ENCODE measurements at places on chromosomes 11 and 22.

GRCh38 chr22:37640591-37641560, 1.4 kb downstream of the SH3BP1 start:
- DNase-seq: no peak

- no peak for DNase-seq
These were observed 27.7 kb upstream of the MUC5B start for GRCh38 chr11:1194977-1195681.

- no peak for DNase-seq
These were observed 2.5 kb downstream of the FGF3 start for GRCh38 chr11:69816671-69817070.

GRCh38 chr11:8601376-8602133, 7.5 kb upstream of the STK33 start:
- no peak for DNase-seq

DNA sequence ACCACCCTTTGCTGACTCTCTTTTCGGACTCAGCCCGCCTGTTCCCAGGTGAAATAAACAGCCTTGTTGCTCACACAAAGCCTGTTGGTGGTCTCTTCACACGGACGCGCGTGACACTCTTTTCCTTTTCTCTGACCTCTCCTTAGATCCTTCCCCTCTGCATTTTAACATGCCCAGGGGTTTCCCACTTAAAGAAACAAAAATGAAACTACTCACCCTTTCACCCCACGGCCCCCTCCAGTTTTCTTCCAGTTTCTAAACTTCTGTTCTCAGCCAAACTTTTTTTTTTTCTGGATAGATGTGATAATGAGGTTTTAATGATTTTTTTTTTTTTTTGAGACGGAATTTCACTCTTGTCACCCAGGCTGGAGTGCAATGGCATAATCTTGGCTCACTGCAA, 32.8 kb upstream of the NUP50 start:
- no peak for DNase-seq

DNA sequence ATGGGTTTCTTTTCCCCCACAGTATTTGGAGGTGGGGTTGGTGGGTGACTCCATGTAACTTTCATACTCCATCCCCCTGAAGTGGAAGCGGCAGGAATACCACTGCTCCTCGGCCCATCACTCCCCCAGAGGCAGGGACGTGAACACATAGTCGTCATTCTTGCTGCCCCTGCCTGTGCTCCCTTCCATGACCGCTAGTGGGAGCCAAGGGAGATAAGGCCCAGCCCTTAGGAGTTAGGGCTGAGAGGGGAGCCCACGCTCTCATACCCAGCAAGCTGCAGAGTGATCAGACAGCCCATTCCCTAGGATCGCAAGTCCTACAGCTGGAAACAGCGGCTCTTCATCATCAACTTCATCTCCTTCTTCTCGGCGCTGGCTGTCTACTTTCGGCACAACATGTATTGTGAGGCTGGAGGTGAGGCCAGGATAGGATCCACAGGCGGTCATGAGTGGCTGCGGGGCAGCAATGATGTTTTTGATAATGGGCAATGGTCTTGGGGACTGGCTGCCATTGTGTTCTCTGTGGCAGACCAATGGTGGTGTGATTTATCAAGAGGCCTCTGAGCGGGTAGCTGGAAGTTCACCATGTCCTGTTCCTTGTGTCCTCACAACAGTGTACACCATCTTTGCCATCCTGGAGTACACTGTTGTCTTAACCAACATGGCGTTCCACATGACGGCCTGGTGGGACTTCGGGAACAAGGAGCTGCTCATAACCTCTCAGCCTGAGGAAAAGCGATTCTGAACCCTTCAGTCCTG, 15.9 kb downstream of the RHOG start:
- DNase-seq: peak; percentile 87

DNA sequence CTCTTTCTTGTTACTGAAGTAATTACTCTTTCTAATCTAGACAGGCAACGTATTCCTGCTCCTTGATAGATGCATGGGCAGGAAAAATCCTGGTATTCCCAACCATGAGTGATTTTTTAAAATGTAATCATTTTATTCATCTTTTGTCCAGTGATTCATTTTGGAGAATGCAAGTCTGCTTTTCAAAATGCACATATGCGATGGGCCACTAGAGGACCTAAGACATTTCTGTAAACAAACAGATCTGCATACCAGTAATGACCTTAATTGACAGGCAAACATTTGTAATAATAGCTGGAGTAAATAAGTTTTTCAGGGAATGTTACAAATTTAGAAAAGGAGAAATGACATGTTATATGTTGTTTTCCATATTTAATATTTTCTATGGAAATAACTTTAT, 1167.6 kb downstream of the JRKL start:
- no peak for DNase-seq

GRCh38 chr11:35605706-35606105, 12.6 kb upstream of the FJX1 start:
- no peak for DNase-seq

DNA sequence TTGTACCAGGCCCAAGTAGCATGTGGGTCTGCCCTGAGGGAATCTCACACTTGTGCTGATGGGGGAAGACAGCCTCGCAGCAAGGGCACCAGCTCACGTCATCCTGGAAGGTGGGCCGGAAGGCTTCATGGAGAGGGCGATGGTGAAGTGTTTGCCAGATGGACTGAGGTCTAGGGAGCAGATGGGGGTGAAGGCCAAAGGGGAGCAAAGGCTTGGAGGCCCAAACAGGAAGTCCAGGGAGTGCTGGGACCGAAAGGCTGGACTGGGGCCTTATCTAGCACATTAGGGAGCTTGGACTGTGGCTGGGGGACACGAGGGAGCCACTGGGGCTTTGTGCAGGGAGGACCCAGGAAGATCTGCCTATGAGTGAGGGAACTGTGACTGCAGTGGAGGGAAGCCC, 1.2 kb upstream of the TNFRSF13C start:
- no peak for DNase-seq

GRCh38 chr11:114257621-114258558, 38.3 kb upstream of the NNMT start:
- no peak for DNase-seq

DNA sequence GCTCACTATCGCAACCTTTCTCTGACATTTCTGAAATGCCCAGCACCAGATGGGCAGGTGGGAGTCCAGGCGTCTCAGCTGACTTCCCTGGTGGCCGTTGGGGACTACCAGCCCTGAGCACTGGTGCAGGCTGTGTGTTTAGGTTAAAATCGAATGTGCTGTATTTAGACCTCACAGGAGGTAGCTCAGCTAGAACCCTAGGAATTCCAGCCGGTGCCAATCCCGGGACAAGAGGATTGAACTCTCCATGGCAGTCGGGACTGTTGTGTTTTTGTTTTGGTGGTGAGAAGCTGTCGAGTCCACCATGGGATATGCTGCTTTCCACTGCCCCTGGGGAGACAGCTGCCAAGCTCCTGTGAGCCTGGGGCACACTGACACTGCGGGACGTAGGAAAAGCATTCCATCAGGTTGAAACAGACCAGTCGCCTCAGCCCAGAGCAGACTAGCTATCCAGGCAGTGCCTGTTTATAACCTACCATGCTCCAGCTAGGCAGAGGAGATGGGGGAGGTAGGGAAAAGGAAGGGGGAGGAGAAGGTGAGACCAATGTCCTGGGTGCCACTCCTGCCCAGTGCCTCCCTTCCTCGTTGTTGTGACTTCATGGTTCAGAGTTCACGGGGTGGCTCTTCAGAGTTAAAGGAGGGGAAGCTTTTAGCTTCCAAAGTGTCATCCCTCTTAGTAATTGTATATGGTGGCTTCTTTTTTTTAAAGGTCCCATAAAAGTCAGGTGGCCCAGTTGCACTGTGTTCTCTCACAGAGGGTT, 53.0 kb downstream of the MICAL2 start:
- DNase-seq: no peak

- DNase-seq: no peak
These were observed 435.5 kb downstream of the RAB38 start for GRCh38 chr11:87739766-87740165.

- DNase-seq: no peak
These were observed 21.8 kb downstream of the CACNA1I start for GRCh38 chr22:39592081-39593065.

DNA sequence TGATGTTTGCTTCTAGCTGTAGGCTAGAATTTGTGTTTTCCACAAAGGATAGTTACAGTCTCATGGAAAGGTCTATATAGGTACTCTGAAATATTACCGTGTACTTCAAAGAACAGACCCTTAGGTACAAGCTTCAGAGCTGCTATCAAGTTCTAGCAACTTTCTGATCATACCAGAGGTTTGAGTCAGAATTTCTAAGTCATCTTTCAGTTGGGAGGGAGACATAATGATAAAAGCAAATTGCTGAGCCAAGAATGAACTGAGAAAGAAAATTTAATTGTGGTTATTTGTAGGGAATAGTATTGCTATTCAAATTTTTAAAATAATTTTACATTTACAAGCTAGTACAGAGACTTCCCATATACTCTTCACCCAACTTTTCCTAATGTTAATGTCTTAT, 19.9 kb upstream of the ME3 start:
- no peak for DNase-seq

GRCh38 chr11:75476739-75477613, 44.0 kb upstream of the KLHL35 start:
- no peak for DNase-seq

GRCh38 chr11:68780829-68781228, 29.5 kb upstream of the TESMIN start:
- DNase-seq: peak; percentile 38

GRCh38 chr11:28939381-28939780, 831.2 kb downstream of the METTL15 start:
- no peak for DNase-seq

GRCh38 chr11:113016905-113017304, 55.7 kb downstream of the NCAM1 start:
- DNase-seq: no peak

- peak; percentile 55 for DNase-seq
These were observed 511 bp upstream of the CLCF1 start for GRCh38 chr11:67373648-67374570.

DNA sequence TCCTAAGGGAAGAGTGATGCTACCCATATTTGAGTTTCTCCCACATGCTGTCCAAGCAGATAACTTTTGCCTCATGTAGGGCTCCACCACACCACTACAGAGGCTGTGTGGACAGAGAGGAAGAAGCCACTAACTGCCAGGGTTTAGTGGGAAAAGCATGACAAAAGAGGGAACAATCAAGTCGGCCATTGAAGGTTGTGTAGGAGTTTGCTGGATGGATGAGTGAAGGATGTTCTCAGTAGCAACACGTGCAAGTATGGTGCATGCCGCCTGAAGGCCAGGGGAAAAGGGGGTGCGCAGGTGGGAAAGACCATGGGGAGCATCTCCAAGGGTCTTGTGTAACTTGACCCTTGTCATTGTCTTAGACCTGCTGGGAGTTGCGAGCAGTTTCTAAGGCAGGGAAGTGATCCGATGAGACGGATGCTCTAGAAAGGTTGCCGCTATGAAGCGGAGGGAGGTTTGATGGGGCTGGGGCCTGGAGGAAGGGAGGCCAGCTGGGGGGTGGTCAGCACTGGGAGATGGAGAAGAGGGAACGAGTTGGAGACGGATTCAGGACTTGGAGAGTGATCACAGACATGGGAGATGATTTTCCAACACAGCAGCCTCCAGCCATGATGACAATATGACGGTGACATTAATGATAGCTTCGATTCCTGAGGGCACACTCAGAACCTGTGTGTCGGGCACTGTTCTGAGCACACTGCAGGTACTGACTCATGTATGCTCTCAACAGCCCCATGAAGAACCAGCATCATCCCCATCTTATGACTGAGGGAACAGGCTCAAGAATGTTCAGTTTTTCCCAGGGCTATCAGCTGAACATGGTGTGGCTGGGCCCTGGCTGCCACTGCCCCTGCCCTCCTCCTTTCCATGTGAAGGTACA, 53.7 kb downstream of the CD6 start:
- DNase-seq: no peak

GRCh38 chr11:134474942-134475341, 62.9 kb upstream of the B3GAT1 start:
- no peak for DNase-seq

DNA sequence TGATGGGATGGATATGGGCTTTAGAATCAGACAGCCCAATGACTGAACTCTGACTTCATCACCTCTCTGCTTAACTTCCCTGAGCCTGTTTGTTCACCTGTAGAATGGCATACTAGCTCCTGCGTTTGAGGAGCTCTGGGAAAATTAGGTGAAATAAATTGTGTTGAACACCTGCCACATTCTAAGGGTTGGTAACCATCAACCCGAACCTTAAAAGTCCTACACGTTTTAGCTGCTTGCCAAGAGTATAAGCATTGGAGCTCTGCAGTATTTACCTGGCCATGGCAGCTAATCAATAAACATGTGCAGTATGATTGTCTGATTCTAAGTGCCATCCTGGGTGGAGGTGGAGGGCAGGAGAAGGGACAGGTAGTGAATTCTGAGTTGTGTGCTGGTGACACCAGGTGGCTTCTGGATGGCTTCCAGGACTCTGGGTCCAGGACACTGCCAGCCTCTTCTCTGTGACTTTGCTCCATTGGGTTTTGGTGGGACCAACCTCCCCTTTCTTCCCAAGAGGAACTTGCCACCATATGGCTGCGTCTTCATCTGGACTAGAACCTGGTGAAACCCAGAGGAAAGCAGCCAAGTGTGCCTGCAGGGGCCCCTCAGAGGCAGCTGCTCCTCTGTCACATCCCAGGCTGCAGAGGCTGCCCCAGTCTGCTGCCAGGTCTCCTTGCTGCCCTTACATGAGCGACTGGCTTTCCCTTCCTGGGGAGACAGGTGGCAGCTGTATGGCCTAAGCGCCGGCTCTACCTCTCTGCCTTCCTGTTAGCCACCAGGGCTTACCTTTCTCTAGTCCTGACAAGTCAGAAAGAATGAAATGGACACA, 85.6 kb downstream of the CACNG2 start:
- DNase-seq: no peak

DNA sequence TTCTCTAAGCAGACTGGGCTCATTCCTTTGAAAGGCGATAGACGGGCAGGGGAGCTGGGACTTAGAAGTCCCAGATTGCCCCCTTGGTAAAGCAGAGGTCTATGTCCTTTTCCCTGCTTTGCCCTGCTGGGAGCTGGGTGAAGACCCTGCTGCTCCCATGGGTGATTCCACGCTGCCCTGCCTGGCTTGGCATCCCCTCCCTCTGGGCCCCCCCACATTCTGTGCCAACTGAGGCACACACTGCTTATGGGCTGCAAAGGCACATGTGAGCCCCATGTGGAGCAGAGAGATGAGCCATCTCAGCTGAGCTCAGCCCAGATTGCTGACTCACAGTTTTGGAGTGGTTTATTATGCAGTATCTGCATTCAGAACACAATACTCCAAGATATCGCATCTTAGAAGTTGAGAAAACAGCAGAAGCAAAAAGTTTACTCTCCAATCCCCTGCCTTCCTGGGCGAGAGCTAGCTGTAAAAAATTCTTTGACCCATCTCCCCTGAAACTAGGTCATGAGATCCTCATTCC, 127.2 kb downstream of the ST3GAL4 start:
- DNase-seq: no peak

DNA sequence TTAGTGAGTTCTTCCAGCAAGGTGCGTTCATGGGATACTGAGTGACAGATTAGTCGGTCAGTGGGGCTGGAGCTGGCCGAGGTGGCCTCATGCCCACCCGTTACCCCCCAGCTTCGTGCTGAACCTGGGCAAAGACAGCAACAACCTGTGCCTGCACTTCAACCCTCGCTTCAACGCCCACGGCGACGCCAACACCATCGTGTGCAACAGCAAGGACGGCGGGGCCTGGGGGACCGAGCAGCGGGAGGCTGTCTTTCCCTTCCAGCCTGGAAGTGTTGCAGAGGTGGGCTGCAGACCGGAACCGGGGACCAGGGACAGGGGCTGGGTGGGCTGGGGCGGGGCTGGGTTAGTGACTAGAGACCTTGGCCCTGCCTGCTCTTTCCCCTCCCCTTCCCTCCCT, 2.9 kb downstream of the LGALS1 start:
- no peak for DNase-seq

GRCh38 chr11:10838881-10839280, 19.0 kb downstream of the ZBED5 start:
- no peak for DNase-seq
